ENCODE measurements at places on chromosomes 3 and 15.

DNA sequence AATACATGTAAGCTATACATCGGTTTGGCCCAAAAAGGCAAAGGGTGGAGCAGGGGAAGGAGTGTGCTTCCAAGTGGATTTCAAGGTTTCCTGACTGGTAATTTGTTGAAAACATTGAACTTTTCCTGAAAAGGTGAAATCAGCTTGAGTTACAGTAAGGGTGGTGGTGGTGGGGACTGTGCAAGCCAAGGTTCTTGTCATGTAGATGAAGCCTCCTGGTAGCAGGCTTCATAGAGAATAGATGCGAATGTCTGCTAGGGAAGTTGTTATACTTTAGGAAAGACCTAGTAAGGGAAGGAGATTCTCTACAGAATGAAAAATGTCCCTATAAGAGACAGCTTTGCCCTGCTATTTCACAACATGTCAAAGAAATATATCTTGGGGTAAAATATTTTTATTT, 528.2 kb upstream of the CBLB start:
- no peak for DNase-seq

DNA sequence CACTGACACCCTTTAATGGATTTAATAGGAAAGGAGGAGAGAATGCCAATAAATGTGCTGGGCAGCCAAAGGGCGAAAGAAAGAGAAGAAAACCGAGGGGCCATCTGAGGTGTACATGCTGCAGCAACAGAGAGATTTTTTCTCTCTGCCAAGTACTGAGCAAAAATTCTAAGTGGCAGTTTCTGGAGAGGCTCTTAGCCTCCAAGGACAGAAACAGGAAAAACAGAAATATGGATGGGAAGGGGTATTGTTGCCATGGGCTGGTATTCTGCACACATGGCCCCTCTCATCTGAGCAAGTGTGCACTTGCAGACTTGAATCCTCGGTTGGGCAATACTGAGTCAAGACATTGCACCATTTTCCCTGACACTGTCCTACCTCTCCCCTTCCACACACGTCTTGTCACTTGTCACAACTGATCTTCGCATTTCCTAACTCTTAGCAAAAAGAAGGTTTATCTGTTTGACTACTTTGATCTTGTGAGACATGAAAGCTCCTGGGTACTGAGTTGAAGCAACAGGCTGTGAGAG, 73.9 kb downstream of the PRICKLE2 start:
- DNase-seq, result no peak

DNA sequence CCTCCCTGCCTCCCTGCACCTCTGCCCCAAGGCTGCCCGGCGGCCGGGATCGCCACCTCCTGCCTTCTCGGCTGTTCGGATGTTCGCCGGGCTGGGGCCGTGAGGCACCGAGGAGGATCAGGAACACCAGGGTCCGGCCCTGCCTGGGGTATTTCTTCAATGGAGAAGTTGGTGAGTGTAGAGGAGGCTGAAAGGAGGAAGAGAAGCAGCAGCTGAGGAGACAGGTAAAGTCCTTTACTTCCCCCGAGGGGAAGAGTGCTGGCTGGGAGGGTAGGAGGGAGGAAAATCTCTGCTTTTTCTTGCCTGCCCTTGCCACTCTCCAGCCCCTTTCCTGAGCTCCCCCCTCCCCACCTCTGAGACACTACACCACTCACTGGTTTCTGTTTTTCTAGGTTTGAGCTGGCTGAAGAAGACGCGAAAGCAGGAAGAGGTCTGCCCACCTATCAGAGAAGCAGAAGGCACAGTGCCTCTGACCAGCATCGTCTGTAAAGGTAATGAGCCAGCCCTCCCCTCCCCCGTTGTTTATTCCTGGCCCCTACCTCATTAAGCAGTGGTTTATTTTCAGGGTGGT, 519 bp downstream of the ASB7 start:
- DNase-seq, result no peak

- DNase-seq, result no peak
Measured at GRCh38 chr15:58136731-58137130, 1.4 kb upstream of the AQP9 start.

All from D721Med (cell line).